ENCODE measurements at places on chromosomes 5 and 9. TPM values are rescaled to one million over a fixed set of nuclear protein-coding genes. Genes with fewer than 3 reads are reported as not detected.

GRCh38 chr9:3027210-3027609, 183.3 kb upstream of the PUM3 start:
- DNase-seq = no peak
- H3K4me3 ChIP-seq = no peak overlapping the region
- H3K27me3 ChIP-seq = peaks cover 18% of the 10 kb centered on the region
- H3K36me3 ChIP-seq = no peaks in the 10 kb centered on the region

The SHOC1 gene
- total RNA-seq = not detected

The PCDHGA7 gene
- not detected for total RNA-seq

DNA sequence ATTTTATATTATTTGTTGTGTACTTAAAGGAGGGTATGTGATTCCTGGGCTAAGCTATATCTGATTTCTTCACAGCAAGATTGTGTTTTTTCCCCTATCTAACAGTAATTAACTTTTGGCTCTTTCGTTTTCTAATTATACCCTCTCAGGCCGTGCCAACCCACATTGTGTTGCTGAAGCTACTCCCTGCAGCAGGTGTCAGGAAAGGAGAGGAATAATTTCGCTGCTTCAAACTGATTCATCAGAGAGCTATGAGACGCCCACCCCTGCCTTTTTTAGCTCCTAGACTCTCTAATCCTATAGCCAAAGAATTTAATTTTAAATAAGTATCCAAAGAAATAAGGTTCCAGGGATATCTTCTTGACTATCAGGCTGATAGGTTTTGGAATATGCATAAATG, 3.8 kb downstream of the CAVIN4 start:
- H3K4me3 ChIP-seq = no peak overlapping the region
- H3K27me3 ChIP-seq = no peaks in the 10 kb centered on the region
- no peak overlapping the region for H3K27ac ChIP-seq
- H3K36me3 ChIP-seq = no peaks in the 10 kb centered on the region
- no peaks in the 10 kb centered on the region for H3K4me1 ChIP-seq

The CCL27 gene
- total RNA-seq = not detected

The FKTN gene
- total RNA-seq = 12.1 TPM

DNA sequence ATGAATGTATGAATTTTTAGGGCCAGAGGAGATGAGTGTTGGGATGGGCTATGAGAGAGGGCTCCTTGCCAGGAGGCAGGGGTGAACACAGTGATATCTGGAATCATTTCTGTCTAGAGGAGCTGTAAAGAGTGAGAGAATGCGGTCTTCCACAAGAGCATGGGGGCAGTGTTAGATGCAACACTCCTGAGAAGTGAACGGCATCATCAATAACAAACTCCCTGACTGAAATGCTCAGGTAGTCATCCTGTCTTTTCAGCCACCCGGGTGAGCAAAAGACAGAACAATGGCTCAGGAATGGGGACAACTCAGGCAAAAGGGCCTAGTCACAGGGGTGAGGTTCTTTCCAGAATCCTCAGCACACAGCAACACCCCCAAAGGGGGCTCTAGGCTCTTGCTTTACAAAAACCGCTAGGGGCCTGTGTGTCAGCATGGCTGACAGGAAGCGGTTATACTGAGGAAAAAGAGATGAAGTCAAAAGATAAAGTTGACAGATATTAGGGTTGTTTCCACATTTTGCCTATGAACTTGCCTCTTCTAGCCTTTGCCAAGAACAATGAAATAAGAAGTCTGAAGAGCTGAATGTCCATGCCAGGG, 104.6 kb upstream of the LRRTM2 start:
- no peak overlapping the region for H3K4me3 ChIP-seq
- H3K27me3 ChIP-seq = peaks cover 4% of the 10 kb centered on the region
- DNase-seq = peak; percentile 53
- H3K4me1 ChIP-seq = peaks cover 30% of the 10 kb centered on the region
- peak overlapping the region; percentile 55 for H3K27ac ChIP-seq
- no peaks in the 10 kb centered on the region for H3K36me3 ChIP-seq

Data from activated CD4-positive, alpha-beta T cell treated with anti-CD3 and anti-CD28 coated beads for 36 hours (primary cell).